ENCODE measurements at places on chromosomes 13 and 19.

DNA sequence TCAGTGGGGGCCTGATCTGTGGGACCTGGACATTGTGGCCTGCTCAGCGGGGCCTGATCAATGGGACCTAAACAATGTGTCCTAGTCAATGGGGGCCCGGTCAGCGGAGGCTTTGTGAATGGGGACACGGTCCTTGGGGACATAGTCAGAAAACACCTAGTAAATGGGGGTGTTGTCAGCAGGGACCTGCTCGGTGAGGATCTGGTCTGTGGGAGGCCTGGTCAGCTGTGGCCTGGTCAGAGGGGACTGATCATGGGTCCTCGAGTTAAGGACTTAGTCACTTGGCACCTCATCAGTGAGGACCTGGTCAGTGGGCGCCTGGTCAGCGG is 44.5 kb upstream of the TPM4 start:
- DNase-seq, result no peak

DNA sequence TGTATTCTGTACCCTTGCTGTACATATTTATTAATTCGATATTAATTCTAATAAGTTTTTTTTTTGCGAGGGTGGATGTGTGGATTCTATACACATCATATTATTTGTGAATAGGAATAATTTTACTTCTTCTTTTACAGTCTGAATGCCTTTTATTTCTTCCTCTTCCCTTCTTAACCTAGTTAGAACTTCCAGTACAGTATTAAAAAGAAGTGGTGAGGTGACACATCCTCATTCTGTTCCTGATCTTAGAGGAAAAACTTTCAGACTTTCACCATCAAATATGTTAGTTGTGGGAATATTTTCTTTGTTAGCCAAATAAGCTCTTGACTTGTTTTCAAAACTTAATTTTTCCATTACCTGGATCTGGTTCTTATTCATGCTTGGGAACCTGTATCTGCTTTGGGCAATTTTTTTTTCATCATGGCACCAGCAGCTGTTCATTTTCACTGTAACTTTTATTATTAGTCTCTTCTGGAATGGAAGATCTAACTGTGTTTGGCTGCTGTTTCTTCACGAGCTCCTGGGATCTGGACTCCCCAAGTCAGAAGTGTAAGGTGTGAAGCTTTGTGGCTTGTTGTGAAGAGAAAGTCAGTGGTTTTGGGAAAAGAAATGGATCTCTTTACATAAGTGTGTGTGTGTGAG is 33.1 kb downstream of the RGCC start:
- peak; percentile 39 for DNase-seq

GRCh38 chr19:29006057-29006735 is 206.8 kb downstream of the UQCRFS1 start:
- no peak for DNase-seq

- DNase-seq, result no peak
Observed at GRCh38 chr13:42574011-42574410, at the start of gene TNFSF11. Gene TNFSF11, plus strand, starts transcription at chr13:42574152. Its CDS starts 152 bp downstream, at chr13:42574304.

GRCh38 chr19:6278740-6279619 is 795 bp downstream of the MLLT1 start:
- no peak for DNase-seq

DNA sequence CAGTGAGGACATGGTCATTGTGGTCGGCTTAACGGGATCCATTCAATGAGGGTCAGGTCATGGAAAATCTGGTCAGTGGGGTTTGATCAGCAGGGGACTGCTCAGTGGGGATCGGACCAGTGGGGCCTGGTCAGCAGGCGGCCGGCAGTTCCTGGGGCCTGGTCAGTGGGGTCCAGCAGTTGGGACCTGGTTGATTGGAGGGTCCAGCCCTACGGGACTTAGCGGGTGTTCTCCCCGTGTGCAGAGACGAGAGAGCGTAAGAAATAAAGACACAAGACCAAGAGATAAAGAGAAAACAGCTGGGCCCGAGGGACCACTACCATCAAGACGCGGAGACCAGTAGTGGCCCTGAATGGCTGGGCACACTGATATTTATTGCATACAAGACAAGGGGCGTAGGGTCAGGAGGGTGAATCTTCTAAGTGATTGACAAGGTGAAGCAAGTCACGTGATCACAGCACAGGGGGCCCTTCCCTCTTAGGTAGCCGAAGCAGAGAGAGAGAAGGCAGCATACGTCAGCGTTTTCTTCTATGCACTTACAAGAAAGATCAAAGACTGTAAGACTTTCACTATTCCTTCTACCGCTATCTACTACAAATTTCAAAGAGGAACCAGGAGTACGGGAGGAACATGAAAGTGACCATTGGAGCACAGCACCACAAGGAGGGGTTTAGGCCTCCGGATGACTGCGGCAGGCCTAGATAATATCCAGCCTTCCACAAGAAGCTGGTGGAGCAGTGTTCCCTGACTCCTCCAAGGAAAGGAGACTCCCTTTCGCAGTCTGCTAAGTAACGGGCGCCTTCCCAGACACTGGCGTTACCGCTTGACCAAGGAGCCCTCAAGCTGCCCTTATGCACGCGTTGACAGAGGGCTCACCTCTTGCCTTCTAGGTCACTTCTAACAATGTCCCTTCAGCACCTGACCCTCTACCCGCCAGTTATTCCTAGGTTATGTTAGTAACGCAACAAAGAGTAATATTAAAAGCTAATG is 62.1 kb upstream of the TPM4 start:
- peak; percentile 15 for DNase-seq

DNA sequence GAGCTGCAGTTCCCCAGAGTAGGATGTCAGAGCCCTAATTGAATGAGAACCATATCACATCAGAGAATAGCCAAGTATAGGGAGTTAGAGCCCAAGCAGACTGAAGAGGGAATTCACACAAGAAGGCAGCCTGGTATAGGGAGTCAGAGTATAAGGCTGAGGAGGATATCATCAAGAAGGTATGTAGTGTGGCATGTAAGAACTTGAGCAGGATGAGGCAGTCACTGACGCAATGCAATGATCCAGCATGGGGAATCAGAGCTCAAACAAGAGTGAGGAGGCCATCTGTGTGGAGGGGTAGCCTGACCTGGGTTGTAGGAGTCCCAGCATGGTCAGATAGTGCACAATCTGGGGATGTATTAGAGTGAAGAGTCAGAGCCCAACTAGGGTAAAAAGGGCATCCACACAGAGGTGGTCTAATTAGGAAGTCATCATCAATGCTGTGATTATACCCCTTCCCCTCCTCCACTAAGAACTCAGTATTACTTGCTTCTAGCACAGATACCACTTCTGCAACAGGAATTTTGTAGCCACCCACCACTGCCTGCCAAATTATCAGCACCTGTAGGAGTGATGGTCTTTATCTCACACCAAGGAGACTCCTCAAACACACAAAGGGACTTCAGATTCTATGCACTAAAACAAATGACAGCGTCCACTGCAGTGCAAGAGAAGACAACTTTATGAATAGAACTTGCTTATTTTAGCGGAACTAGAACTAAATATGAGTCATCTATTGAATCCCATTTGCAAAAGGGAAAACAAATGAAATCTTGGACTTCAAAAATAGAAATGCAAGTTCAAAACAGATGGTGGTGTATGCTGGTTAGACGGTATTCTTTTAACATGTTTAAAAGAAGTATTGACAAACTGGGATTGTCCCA is 107.2 kb downstream of the FNDC3A start:
- no peak for DNase-seq

- DNase-seq, result no peak
Observed at GRCh38 chr19:17335575-17335974, 920 bp upstream of the ANO8 start.

DNA sequence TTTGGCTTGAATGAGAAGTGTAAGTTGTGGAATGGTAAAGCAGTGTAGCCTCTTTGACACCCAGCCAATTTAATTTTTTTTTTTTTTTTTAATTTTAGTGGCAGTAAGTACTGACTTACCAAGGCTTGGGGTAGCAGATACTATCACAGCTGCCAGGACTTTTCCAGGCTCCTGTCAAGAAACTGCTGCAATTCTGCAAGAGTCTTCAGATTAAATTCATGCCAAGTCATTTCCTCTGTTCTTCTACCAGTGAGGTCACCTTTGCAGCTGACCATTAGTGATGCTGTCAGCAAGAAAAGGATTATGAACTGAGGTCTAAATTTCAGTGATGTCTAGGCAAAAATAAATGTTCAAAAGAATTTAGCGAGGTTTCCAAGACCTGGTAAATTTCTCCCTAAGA is 91.2 kb downstream of the GGACT start:
- peak; percentile 62 for DNase-seq

GRCh38 chr19:33241091-33241529 is 15.5 kb upstream of the SLC7A10 start:
- DNase-seq, result no peak

GRCh38 chr19:15248106-15248505 is 15.9 kb upstream of the EPHX3 start:
- DNase-seq, result no peak

DNA sequence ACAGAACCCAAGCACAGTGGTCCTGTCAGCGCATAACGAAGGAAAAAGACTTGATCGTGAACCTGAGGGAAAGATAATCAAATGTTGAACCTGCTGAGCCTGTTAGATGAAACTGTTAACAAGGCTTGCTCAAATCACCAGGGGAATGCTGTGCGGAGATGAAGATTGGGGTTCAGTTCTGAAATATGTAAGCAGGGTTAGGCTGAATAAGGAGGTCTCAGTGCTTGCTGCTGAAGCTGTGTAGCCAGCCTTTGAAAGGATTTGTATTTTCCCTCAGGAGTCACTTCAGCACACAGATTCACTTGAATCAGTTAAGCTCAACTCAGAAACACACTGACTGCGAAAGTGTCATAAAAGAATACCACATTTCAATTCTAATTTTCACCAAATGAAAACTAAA is 793.5 kb downstream of the OLFM4 start:
- no peak for DNase-seq

DNA sequence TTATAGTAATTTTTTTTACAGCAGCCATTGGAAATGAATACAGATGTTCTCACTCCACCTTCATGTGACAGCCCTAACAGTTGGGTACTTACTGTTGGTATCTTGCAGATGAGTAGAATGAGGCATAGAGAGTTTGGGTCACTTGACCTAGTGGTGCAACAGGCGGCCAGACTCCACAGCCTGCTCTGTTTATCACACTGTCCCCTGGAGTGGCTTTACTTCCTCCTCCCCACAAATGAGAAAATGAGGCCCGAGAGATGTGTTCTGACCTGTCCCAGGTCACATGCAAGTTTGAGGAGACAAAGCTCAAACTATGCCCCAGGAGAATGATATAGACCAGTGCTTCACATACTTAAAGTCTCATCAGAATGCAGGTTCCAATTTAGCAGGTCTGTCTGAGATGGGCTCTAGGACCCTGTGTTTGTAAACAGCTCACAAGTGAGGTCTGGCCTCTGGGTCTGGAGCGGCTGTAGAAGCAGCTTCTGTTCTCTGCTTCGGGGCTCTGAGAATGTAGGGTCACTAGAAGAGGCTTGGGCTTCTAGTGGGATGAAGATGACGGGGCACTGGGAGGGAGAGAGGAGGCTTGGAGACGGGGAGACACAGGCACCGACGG is 37.4 kb upstream of the RCBTB2 start:
- DNase-seq, result peak; percentile 69

DNA sequence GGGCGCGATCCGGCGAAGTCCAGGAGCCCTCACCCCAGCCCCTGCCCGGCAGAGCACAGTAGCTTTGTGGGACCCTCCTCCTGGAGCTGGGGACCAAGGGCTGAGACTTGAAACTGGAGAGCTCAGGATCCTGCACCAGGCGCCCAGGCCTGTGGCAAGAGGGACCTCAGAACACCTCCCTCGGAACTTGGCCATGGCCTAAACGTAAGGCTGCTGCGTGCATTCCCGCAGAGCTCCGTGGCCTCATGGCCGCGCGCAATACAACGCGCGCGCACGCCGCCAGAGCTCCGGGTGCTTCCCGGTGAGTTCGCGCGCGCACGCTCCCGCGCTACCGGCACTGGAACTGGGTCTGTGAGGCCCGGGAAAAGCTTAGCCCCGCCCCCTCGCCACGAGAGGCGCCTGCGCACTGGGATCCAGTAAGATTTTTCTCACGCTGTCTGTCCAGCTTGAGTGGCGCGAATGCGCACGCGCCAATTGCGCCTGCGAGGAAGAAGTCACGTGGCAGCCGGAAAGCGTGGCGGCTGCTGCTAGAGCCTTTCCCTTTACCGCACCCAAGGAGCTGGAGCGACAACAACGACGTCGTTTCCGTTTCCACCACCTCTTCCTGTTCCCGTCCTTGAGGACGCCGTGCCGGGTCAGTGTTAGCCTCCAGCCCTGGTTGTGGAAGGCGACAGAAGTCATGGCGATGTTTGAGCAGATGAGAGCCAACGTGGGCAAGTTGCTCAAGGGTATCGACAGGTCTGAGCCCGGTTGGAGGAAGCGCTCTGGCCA is at the start of gene EIF3K:
TSS of gene EIF3K (plus strand) at position 599 of the 771 bp plus-strand sequence. CDS start at position 680, 81 bp downstream.
- peak; percentile 100 for DNase-seq
